ENCODE measurements at places on chromosomes 1 and 21.

DNA sequence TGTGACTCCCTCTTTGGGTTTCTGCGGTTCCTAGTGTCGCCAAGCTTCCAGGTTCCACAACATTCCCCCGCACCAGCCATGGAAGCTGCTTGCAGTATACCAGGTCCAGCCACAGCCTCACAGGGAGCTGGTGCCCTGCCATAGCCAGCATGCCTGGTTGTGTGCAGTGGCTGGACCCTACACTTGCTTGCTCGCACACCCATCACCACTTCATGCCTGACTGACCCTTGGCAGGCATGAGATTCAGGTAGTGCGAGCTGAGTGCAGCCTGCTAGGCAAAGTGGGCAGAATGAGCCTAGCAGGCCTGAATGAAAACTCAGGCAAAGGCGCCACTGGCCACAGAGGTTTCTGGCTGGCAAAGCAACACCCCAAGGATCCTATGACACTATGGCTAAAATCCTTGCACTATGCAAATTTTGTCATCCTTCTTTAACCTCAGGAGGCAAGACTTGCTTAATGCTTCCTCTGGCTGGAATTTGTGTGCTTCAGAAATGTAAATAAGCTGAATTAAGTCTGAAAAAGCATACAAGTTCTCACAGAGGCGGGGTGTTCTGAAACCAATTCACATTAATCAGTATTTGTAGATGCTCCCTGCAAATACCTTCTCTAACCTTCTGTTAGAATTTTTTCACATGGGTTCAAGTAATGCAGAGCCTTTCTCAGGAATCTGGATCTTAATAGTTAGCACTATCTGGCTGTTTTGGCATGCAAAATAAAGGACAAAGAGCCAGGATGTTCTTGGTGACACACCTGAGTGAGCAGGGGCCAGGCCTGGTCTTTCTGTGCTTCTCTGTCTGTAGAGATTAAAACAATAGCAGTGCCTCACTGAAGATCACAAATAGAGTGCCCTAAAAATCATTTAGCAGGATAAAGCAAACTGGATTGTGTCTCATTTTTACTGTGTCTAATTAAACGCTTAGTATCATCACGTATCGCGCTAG is 256.9 kb downstream of the GPATCH2 start:
- DNase-seq: no peak

DNA sequence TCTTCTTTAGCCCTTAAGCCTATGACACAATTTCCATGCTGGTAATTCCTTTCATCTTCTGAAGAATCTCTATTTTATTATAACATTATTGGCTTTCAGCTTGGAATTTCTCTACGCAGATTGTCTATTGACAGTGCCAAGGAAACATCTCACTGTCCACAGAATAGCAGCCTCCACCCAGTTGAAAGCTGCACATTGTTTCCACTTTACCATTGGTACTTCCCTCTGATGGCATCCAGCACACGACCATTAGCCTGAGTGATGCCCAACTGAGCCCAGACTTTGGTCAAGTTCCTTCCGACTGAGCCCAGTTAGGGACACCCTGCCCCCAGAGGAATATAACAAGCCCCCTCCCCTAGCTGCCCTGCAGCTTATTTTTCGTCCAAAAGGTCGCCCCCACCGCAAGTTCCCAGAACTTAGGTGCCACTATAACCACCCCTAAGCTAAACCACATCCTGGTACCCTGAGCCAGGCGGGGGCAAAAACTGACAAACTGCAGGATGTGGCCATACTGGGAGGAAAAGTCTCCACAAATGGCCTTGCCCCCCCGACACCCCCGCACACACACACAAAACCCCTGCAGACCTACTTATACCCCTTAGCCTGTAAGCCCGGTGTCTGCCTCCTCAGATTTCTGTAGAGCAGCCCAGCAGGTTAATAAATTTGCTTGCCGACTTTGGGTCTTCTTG is 13.2 kb downstream of the GBP5 start:
- DNase-seq: no peak

DNA sequence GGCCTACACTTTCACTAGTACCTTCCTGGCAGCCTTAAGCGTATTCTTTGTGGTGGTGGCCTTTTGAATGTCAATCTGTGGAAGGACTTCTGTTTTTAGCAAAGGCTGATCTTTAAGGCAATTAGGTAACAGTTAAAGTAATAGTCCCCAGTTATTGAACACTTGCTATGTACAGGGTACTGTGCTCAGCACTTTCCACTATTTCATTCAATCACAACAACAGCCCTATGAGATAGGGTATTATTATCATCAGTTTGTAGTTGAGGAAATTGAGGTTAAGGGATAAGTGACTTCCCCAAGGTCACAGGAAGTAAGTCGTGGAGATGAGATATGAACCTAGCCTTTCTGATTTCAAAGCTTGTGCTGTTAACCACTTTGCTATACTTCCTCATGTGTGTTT is 185.7 kb downstream of the ST6GALNAC3 start:
- DNase-seq: no peak

GRCh38 chr1:7862211-7863060 is 9.6 kb upstream of the UTS2 start:
- no peak for DNase-seq

DNA sequence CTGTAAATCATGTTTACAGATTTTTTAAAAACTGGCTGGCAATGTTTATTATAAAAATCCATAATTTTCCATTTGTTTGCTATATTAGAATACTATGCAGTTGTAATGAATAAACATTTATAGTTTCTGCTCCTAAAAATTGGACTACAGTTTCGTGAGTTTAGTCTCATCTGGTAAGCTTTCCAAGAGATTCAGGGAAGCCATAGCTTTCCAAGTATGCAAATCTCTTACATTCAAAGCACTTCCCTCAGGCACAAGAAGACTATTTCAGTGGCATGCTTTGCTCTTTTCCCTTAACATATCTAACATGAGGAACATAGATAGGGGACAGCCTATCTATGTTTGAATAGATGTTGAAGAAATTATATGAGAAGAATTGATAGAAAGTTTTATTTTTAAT is 77.2 kb downstream of the ADGRL2 start:
- DNase-seq: no peak

DNA sequence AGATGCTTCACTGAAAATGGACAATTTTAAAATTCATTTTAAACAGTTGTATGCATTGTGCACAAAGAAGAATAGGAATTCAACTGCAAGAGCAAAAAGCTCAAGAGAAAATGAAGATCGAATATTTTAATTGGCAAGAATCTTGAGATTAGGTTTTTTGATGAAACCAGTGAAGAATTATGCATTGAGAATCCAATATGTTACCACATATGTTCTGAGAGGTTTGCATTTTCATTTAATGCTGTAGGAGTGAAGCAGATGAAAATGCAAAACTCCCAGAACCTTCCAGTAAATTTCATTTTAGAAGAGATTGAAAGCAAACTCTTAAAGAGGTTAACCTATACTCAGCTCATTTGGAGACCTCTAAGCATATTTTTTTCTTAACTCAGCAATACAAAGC is 298.0 kb downstream of the OLFM3 start:
- DNase-seq: no peak

Measured in cortex of kidney (tissue), 1 donor.